ENCODE measurements at places on chromosomes 7 and 10. TPM values are rescaled to one million over a fixed set of nuclear protein-coding genes. Genes with fewer than 3 reads are reported as not detected.

DNA sequence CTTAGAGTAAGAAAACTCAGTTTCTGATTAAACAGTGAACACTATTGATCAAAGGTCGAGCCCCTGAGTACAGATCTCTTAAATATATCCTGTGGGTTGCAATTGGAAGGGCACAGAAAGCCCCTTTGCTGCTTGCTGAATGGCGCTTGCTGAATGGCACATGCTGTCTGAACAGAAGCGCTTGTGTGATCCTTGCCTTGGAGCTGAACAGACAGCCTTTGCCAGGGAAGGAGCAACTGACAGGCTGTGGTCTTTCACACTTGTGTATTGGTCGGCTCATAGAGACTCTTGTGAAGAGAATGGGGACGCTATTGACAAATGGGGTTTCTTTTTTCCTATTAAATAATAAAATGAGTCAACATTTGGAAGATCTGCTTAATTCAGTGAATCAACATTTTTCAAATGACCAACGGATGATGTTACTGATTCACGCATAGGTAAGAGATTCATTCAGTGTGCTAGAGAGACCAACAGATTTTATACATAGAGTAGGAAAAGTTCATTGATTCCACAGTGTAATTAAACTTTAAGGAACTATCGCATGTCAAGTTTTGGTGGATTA lies 99.4 kb upstream of the TNS3 start:
- DNase-seq = no peak

GRCh38 chr7:134799377-134799776 lies 19.9 kb downstream of the CALD1 start:
- DNase-seq = no peak

The PITX3 gene
- total RNA-seq = 1.8 TPM

The ATP6V1F gene
- total RNA-seq = 128 TPM

The SPDYE16 gene
- total RNA-seq = not detected

GRCh38 chr7:36286226-36286625 lies 103.4 kb upstream of the ANLN start:
- DNase-seq = no peak

DNA sequence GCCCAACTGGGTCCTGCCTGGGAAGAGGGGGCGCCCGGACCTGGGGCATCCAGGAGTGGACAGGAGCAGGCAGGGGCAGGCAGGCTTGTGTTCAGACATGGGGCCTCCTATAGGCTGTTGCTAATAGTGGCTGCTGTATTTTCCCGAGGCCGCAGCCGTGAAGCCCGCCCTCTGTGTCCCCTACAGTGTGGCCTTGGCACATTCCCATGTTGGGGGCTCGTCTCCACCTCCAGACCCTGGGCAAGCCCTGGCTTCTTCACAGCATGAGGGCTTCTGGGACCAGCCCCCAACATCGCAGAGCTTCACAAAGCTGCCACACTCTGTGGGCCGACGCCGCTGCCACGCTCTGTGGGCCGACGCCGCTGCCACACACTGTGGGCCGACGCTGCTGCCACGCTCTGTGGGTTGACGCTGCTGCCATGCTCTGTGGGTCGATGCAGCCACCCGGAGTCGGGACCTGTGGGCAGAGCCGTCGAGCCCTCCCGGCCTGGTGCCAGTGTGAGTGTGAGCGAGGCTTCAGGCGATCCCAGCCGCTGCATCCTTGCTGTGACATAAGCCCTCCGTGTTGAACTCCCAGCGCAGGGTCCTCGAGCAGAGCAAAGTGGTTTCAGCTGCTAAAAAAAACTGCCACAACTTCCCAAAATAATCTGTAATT lies 109.0 kb downstream of the INPP5A start:
- no peak for DNase-seq

- DNase-seq = no peak
These were observed 919 bp downstream of the PLA2G12B start for GRCh38 chr10:72953687-72954086.

DNA sequence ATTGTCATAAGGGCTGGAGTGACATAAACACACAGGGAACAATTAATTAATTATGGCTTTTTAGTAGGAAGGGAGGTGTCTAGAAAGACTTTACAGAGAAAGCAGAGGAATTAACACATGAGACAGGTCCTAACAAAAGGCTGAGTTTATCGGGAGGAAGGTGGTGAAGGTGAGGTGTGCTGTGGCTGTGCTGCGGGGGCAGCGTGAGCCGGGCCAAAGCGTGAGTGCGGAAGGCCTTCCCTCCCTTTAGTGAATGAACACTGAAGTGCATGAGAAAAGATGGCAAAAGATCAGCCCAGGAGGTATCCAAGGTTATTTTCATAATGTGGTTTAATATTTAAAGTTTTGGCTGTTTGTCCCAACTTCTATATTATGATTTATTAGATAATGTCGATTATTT lies 243.4 kb upstream of the PLXNA4 start:
- DNase-seq = no peak

DNA sequence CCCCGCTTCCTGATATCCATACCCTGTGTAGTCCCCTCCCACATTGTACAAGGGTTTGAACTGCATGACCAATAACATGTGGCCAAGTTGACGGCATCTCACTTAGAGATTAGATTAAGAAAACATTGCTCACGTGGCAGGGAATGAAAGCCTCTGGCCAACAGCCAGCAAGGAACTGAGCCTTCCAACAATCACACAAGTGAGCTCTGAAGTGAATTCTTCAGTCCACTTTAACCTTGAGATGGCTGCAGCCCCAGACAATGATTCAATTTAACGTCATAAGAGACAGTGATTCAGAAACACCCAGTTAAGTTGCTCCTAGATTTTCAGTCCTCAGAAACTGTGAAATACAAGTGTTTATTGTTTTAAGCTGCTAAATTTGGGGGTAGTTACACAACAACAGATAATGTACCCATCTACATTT lies 165.9 kb upstream of the PLXNA4 start:
- no peak for DNase-seq

DNA sequence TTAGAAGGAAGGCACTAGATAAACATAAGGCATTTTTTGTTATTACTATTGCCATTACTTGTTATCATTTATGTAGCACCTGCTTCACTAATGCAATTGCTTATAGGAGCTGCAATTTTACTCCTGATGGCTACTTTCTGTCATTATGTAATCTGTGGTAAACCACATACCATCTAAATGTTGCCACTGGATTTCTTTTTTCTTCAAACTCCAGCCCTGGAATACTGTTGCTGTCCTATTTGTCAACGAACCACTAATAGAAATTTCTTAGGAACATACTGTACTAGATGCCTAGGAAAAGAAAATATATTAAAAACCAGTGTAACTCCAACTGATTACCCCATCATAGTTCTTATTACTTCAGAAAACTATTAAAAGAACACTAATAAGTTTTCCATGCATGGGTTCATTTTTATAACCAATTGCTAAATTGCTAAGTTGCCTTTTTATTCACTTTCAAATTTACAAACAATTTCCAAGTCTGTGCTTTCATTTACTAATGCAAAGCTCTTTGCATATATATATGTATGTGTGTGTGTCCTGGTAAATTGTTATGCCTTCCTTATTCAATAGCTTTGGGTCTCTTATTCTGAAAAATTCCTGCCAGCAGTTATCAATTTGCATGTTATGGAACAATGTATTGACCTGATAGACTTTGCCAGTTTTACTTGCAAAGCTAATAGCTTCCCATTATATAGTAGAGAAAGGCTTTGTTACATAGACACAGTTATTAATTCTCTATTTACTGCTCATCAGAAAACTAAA lies 287.4 kb downstream of the EXOC4 start:
- DNase-seq = no peak

The ELMO1 gene
- 13.8 TPM for total RNA-seq

The HOGA1 gene
- 15.6 TPM for total RNA-seq

The ABCB4 gene
- total RNA-seq = 4.4 TPM

GRCh38 chr7:5296015-5296610 lies 13.4 kb downstream of the SLC29A4 start:
- no peak for DNase-seq

DNA sequence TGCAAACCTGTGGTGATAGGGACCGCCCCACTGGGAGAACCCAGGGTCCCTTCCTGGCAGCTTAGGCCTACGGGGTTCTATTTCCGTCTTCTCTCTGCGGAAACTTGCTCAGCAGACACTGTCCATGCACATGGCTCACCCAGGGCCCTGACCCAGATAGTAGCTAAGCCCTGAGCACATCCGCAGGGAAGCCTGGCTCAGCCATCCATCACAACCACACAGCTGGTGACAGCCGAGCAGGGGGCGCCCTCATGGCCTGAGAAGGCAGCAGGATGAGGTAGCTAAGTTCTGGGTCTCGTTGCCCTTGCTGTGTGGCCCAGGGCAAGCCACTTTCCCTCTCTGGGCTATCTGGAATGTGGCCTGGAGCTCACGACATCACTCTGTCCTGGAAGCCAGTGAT lies 23.3 kb downstream of the NPTX2 start:
- DNase-seq = no peak

DNA sequence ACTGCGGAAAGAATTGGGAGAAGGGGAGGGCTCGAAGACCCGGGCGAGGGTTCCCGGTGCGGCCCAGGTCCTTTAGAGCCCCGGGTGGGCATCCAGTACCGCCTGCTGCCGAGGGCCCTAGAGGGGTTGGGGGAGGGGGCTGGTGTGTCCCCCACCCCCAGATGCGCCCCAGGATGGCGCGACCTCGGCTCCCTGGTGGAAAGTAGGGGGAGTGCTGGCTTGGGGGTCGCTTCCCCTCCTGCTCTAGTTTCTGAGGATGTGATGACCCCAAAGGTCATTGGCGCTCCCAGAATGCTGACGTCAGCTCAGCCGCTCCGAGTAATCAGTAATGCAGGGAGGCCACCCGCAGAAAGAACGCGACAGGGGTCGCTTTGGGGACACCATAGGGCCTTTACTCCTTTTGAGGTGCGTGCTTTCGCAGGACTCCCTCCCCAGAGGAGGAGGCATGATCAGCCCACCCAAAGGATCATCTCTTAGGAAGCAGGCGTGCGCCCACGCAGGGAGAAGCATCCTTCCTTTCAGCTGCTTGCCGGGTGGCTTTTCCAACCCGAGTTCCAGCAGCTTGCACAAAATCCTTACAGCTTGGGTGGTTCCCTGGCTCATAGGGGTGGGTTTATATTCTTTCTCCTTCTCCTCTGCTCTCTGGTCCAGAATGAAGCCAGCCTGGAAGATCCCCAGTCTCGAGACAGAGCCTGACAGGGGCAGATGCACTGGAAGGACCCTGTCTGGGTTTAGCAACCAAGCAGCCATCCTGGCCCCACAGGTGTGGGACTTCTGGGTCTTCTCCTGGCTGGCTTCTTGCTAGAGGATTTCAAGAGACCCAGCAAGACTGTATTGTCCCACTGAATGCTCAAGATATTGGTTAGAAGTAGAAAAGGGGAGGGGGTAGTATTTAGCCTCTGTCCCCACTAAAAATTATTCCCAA lies 1.3 kb upstream of the PRKAG2 start:
- DNase-seq = peak; percentile 49

The TMEM140 gene
- total RNA-seq = 24.3 TPM

DNA sequence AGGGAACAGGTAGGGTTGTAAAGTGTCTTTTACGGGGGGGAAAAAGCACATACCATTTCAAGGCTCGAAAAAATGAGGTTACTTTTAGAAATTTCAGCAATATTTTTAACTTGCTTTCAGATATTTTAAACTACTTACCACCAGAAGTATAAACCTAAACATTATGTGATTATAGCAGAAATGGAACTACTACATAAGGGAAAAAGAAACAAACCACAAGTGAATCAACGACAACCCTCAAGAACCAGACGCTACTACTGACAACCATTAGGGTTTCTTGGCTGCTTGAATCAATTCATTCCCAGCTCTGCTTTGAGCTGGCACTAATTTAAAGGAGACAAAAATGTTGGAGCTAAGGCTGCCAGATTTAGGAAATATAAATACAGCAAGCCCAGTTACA lies 80.1 kb downstream of the ZFAND4 start:
- DNase-seq = no peak

The ITIH5 gene
- 10.3 TPM for total RNA-seq

- no peak for DNase-seq
These were observed 60.6 kb upstream of the KLF14 start for GRCh38 chr7:130794619-130794922.

GRCh38 chr7:99617192-99617781 lies 541 bp downstream of the ZSCAN25 start:
- DNase-seq = no peak

DNA sequence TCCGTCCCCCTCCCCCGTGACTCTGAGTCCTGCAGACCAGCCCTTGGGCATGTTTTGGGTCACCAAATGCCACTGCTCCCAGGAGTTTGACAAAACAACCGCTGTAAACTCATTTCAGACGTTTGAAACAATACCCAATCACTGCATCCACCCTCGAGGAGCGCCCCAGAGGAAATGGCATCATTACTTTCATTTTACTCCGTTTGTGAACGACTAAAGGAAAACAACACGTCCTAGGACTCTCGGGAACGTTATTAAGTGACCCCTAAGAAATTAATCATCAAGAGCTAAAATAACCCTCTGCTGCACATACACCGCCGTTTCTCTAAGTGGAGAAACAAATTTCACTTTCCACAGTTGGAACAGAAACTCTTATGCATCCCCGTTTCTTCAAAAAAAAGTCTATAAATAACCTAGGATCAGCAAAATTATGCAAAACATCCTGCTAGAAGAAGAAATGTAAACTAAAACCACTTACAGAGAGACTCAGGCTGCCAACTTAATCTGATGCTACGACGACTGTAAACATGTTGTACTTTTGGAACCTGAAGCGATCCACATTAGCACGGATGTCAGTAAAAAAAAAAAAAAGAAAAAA lies 109.9 kb upstream of the EFCAB10 start:
- peak; percentile 14 for DNase-seq

The TECTB gene
- total RNA-seq = not detected
